ENCODE measurements at places on chromosomes 4 and X. TPM values are rescaled to one million over a fixed set of nuclear protein-coding genes. Genes with fewer than 3 reads are reported as not detected.

Gene SEPTIN11
- 15.5 TPM for polyA plus RNA-seq

Gene RAB39B
- polyA plus RNA-seq: 1.8 TPM

Gene GPRIN3
- 0.58 TPM for polyA plus RNA-seq

Gene TLR10
- polyA plus RNA-seq: 0.21 TPM

Gene PAGE1
- 17.4 TPM for polyA plus RNA-seq

Gene QDPR
- 31.7 TPM for polyA plus RNA-seq

Gene CLCN5
- polyA plus RNA-seq: 6.8 TPM

Gene DCAF4L1
- 33.6 TPM for polyA plus RNA-seq

Gene PPA2
- 71.3 TPM for polyA plus RNA-seq

Gene ADGRL3
- 11.6 TPM for polyA plus RNA-seq

Gene F9
- not detected for polyA plus RNA-seq

Gene BANK1
- 5.2 TPM for polyA plus RNA-seq

Gene MAP7D2
- polyA plus RNA-seq: 37.9 TPM

Gene GC
- 0.47 TPM for polyA plus RNA-seq

Gene LDOC1
- polyA plus RNA-seq: 21.9 TPM

Gene RNF175
- polyA plus RNA-seq: 3.0 TPM

Gene ZNF718
- polyA plus RNA-seq: 6.8 TPM

Gene SHISA3
- polyA plus RNA-seq: 1.6 TPM

Gene CLDN2
- 6.5 TPM for polyA plus RNA-seq

Gene RIPPLY1
- not detected for polyA plus RNA-seq

Gene HELT
- polyA plus RNA-seq: not detected

Gene NSG1
- polyA plus RNA-seq: 27.5 TPM

Gene CXorf49
- 6.0 TPM for polyA plus RNA-seq

Gene PPP2R2C
- 20.4 TPM for polyA plus RNA-seq

Gene GPC3
- 12.9 TPM for polyA plus RNA-seq

Gene SPON2
- 21.4 TPM for polyA plus RNA-seq

Gene RPS3A
- 1,182 TPM for polyA plus RNA-seq

Gene FHIP1A
- 5.7 TPM for polyA plus RNA-seq

Gene DAPP1
- 2.4 TPM for polyA plus RNA-seq

Gene ENOX2
- 20.1 TPM for polyA plus RNA-seq

Gene BTK
- 3.9 TPM for polyA plus RNA-seq

Gene SPOCK3
- polyA plus RNA-seq: 1.5 TPM

Gene PDE5A
- 18.4 TPM for polyA plus RNA-seq

Gene GPR34
- 3.5 TPM for polyA plus RNA-seq

Gene AMBN
- 0.21 TPM for polyA plus RNA-seq

Gene ANXA5
- polyA plus RNA-seq: 250 TPM

Gene GLRA2
- polyA plus RNA-seq: not detected

Gene P2RY4
- not detected for polyA plus RNA-seq

All from testis (tissue), 5 donors.